Activated T-cell treated with anti-CD3 and anti-CD28 coated beads, Interleukin-2, amount 50 U/mL, for 72 hours (primary cell): ENCODE measurements at places on chromosomes 3 and 15. TPM values are rescaled to one million over a fixed set of nuclear protein-coding genes. Genes with fewer than 3 reads are reported as not detected.

The SCAMP5 gene
- 0.31 TPM for total RNA-seq

DNA sequence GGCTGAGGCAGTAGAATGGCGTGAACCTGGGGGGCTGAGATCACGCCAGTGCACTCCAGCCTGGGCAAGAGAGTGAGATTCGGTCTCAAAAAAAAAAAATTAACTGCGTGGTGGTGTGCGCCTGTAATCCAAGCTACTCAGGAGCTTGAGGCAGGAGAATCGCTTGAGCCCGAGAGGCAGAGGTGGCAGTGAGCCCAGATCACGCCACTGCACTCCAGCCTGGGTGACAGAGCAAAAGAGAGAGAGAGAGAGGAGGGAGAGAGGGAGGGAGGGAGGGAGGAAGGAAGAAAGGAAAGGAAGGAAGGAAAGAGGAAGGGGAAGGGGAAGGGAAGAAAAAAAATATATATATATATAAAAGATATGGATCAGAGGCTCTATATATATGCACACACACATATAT lies 6.0 kb downstream of the TM4SF19 start:
- no peak for DNase-seq

DNA sequence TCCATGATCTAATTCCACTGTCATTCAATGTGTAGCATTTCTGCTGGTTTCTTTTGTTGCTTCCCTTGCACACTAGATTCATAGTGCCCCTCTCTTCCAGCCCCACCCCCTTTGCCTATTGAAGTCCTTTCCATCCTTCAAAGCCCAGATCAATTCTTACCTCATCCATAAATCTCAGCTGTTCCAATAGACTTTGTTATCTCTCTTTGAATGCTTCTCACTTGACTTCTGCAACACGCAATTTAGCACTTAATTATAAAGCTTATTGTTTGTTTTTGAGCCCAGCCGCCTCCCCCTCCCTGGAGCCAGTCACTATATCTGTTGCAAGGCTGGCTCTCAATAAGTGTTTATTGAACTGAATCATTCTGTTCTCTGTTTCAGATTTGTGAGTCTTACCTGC lies 174.6 kb upstream of the TBL1XR1 start:
- no peak for DNase-seq

The FAM174B gene
- total RNA-seq: 5.0 TPM

- DNase-seq: no peak
Measured at GRCh38 chr15:38506997-38507396, 53.1 kb downstream of the FAM98B start.

The SH2D7 gene
- not detected for total RNA-seq

DNA sequence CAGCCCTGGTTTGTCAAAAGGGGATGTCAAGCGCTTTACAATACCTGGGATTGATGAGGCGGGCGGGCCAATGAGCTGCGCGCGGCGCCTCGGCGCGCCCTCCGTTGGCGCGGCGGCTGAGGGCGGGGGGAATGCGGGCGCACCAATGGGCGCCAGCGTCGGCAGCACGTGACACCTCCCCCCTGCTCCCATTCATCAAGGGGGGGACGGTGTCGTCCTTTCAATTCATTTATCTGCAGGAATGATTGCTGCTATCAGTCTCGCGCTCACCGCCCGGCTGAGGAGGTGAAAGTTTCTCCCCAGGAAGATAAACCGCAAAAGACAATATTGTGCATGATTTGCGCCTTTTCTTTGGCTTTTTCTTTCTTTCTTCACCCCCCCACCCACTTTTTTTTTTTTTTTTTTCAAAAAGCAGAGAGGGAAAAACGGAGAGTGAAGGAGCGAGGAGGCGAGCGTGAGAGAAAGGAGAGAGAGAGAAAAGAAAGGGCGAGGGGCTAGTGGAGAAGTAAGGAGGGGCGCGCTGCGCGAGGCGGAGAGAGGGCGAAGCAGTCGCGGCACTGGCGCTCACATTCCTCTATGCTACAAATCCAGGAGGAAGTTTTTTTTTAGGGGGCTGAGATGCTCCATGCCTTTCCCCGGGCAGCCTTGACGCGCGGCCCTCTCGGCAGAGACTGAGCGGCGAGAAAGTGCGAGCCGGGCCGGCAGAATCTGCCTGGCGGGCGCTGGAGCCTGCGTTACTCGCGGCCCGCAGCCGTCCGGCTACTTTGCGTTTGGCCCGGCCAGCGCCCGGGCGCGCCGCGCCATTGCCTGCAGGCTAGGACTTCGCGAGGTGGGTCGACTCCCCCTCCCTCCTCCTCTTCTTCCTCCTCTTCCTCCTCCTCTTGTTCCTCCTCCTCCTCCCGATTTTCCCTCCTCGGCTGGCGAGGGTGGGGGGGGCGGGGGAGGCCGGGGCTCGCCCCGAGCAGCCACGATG lies at the start of gene ZIC1:
TSS of gene ZIC1 (plus strand) at position 223 of the 973 bp plus-strand sequence. CDS start at position 971, 748 bp downstream.
- no peak for DNase-seq

The LCTL gene
- not detected for total RNA-seq

GRCh38 chr3:138197524-138197923 lies 10.4 kb downstream of the ARMC8 start:
- DNase-seq: no peak

GRCh38 chr3:66378256-66378655 lies 122.6 kb downstream of the LRIG1 start:
- peak; percentile 44 for DNase-seq

DNA sequence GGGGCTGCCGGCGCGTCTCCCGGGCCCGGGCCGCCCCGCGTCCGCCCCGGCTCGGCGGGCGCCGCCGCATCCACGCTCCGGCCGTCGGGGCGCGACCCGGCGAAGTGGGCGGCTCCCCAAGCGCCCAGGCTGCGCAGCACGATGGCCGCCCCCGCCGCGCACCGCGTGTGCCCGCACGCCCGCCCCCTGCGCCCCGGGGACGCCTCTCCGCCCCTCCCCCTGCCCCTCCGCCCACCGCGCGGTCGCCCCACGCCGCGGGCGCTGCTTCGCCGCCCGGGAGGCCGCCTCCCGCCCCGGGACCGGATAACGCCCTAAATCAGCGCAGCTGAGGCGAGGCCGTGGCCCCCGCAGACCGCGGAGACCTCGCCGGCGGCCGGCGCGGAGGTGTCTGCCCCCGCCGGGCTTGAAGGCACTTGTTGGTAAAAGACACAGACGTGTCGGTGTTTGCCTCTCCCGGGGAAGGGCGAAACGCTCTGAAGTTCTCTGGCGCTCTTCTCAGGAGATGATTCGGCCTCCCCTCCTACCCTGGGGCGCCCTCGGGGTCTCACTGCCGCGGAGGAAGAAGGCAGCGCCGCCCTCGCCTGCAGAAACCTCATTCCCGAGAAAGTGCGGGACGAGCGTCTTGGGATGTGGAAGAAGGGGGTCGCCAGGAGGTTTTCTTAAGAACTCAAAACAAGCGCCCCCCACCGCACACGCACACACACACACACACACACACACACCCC lies at the start of gene BNC1:
TSS of gene BNC1 (minus strand) at position 106 of the 725 bp plus-strand sequence. CDS start at position 70, 36 bp downstream.
- peak; percentile 9 for DNase-seq

DNA sequence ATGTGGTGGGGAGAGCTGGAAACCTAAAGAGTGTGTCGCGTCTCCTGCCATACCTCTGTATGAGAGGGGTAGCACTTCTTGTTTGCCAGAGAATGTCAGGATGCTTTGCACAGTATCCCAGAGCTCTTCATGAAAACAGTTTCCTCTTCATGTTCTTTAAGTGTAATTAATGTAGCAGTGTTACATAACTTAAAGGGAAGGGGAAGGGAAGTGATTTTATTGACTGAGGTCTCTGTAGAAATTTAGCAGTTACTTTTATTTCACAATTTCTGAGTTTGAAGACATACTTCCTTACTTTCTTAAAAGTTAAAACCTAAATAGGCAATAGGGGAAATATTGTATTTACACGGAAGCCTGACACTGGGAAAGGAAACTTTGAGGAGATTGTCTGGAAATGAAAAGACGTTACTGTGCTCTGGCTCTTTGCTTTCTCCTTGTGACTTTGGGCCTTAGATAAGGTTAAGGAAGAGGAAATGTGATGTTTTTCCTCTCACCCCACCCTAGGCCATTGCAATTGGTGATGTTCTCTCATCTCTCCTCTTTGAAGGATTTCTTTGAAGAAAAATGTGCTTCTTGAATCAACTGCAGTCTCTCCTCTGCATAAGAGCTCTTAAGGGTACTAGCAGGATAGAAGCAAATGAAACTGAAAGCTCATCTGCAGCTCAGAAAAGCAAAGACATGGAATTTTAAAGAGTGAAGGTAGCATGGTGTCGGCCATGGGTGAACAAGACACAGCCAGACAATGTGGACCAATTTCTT lies 6.0 kb downstream of the NXPE3 start:
- DNase-seq: no peak

DNA sequence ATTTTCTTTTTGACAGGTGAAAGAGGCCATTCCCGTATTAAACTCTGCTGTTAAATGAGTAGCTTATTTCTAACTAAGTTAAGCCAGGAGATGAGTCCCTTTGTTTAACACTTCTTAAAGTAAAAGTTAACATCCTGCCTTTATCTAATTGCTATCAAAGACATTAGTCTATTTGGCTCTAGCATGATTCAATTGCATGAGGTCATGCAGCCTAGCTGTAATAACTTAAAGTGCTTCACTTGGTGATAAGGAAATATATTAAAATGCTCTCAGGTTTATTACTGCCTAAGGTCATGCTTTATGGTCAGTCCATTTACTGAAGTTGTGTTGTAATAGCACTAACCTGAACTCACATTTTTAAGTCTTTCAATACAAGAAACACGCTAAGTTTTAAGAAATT lies 82.3 kb upstream of the MLF1 start:
- DNase-seq: no peak

GRCh38 chr3:134836921-134837320 lies 41.9 kb downstream of the EPHB1 start:
- no peak for DNase-seq

DNA sequence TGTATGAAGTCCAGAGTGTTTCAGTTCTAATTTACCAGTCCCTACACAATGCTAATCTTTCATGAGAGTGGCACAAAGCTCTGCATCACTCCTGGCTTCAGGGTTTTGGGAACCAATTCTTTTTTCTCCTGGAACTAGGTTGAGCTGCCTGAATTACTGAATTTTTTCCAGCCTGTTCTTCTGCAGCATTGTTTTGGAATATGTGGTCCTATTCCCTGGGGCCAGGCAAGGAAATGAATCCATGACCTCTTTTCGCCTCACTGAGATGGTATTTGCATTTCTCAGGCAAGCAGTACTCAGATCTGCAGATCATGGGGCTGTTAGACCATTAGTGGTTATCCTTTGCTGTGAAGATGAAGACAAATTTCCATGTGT lies 25.6 kb upstream of the GPR171 start:
- DNase-seq: no peak

GRCh38 chr3:117261983-117262421 lies 552.4 kb downstream of the TUSC7 start:
- DNase-seq: no peak

DNA sequence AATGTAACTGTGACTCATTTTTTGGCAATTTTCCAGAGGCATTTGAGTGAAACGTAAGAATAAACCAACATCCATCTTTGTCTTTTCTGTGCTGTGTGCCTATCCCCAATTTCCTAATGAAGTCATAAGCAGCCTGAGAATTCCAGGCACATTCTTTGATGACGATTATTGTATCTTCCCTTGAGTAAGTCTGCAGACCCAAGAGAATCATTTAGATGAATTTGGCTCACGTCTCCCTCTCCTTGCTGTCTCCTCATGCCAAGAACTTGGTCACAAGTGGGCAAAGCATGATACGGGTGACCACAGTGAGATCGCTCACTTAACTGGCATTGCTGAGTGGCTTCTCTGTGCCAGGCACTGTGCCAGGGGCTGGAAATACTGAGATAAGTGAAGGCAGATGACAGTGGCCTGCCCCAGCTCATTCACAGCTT lies 384.5 kb upstream of the IL12A start:
- no peak for DNase-seq

The SYNPR gene
- not detected for total RNA-seq

The TUSC7 gene
- not detected for total RNA-seq

GRCh38 chr3:14476583-14477265 lies 63.4 kb downstream of the GRIP2 start:
- no peak for DNase-seq

GRCh38 chr3:149752788-149753136 lies 473 bp upstream of the COMMD2 start:
- no peak for DNase-seq

- no peak for DNase-seq
Measured at GRCh38 chr3:194999491-194999890, 271.5 kb downstream of the XXYLT1 start.

DNA sequence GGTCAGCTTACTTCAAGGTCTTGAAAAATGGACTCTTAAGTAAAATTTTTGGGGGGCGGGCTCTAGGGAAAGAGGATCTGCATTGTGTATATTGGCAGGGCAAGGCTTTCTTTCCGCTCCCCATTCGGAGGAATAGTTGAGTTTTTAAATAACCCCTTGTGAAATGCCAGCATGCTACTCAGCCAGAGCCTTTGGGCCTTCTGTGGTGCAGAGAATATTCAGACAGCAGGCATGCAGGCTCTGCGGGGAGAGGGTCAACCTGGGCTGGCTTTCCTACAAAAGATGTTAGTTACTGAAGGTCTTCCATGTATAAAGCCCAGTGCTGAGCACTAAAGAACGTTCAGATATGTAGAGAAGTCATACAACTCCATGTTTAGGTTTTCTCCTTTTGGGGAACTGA lies 40.6 kb downstream of the ADAMTSL3 start:
- DNase-seq: no peak

DNA sequence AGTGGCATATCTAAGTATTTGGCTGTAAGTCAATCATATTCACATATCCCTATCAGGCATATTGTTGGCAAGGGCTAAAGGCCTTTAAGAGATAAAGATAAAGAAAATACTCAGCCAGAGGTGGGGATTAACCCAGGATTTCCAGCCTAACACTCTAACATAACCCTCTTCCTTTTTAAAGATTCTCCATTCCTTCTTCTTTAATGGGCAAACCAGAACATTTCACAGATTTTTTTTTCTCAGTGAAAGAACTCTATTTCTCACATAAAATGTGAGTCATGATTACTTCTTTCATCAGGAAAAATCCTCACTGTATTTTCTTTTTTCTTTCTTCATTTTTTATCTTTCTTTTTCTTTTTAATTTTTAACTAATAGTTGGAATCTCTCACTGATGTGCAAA lies 200.4 kb downstream of the NR1D2 start:
- DNase-seq: no peak

DNA sequence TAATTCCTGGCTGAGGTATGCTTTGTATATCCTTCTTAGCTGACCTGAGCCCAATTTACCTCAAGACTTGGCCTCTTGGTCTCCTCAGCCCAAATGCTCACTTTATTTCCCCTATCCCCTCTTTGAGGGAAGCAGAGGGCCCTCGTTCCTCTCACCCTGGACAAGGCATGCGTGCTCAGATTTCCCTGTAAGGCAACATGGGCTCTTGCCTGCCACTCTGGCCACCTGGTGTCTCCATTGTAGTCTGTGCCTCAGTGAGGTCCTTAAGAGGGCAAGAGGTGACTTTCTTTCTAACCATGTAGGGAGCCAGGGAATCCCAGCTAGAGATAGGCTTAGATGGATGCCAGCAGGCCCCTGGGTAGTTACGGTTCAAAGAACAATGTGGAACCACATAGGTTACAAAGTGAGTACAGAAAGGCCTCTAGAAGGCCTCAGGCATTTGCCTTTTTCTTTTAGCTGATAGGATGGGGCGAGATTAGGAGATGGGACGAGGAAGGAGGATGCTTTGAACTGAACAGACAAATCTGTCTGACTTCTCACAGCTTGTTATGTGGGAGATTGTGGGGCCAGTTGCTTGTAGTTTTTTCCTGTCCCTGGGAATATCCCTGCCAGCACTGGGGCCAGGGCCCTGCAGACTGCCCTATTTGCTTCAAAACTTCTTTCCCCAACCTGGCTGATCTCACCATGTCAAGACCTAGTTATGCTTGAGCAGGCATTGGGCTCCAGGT lies 1.1 kb upstream of the INTS14 start:
- DNase-seq: no peak
